Head of caudate nucleus (tissue), 42 donors: ENCODE measurements at places on chromosomes 2 and 18.

DNA sequence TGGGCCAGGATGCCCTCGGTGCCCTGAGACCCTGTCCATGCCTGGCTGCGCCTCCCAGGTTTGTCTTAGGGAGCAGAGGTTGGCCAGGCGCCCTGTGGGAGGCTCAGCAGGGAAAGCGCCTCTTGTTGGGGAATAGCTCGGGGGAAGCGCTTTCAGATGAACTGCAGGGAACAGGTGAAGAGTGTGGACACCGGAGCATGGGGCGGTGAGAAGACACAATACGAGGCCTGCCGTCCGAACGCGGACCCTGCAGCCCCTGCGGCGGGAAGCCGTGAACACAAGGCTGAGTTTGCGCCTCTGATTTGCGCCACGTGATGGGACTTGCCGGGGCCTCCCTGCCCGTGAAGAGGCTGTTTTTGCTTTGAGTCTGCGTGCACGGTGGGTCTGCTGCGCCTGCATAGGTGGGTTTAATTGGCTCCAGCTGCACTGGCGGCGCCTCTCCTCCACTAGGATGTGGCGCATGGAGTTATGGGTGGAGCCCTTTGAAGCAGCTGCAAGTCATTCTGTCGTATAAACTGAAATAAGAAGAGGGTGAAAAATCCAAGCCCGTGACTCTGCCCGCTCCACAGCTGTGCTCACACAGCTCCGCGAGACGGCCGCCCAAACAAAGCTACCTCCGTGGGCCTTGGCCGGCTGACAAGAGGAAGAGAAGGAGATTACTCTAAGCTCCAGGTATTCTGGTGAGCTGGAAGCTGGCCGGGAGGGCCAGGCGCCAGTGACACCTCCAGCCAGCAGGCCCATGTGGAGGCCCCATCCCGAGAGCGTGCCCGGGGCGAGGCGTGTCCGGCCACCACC is 103.5 kb upstream of the CTDP1 start:
- DNase-seq: no peak

DNA sequence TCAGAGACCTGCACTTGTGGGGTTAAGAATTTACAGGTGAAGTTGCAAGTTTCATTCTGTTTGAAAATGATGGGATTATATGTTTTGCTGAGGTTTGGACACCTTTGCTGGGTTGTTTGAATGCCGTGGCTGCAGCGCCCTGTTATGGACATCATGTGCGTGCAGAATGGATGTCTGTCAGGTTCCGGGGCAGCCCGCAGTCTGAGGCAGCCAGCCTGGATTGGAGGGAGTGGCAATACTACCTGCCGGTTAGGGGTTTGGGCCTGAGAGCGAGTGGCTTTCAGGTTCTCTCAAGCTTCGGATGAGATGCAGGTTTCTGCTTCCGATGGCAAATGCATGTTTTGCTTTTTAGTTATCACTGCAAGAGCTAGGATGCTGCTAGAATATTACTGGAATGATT is 1.1 kb downstream of the CASP8 start:
- DNase-seq: no peak

DNA sequence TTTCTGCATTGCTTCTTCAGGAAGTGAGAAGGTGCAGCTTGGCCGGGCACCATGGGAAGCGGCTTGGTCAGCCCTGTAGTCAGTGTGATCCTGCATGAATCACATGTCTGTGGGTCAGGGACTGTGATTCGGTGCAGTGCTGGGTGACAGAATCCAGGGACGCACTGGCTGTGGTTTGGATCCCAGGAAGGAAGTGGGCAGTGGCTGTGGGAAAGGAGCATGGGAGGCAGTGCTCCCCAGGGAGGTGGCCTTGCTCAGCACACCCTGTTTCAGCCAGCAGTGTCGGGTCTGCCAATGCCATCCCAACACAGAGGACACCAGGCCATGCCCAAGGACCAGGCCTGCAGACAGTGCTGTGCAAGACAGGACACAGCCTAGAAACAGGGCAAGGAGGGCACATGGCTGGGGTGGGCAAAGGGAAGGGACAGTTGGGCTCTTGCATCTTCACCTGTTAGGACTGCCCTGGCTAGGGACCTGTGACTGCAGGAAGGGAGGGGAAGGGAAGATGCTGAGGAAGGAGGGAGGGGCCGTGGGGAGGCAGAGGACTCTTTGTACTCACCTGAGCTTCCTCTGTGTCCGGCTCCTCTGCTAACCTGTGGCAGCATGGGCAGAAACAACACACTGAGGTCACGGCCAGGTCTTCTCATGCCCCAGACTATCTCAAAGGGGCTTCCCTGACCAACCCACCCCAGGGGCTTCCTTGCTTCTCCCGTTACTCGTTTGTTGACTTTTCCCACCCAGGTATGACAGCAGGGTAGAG is 37.2 kb upstream of the DNMT3A start:
- no peak for DNase-seq

- no peak for DNase-seq
Observed at GRCh38 chr2:191197096-191197495, 46.3 kb upstream of the STAT4 start.

DNA sequence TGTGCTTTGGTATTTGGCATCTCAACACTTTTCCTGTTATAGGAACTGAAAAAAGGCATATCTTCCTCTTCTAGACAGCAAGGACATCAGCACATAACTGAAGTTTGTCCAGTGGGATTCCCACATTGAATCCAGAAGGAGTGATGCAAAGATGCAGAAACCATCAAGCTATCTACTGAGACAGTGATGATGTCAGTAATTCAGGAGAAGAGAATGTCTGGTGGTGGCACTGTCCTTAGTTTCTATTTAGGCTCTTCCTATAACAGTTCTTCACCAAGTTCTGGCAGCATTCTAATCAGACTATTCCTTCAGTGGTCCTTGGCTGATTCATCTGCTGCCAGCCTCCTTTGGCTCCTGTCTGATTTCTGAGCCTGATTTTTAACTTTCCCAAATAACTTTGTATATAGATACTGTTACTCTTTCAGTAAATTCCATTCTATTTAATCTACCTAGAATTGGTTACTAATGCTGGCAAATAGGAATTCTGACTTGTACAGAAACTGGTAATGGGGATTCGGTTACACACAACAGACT is 56.6 kb upstream of the AGPS start:
- no peak for DNase-seq

DNA sequence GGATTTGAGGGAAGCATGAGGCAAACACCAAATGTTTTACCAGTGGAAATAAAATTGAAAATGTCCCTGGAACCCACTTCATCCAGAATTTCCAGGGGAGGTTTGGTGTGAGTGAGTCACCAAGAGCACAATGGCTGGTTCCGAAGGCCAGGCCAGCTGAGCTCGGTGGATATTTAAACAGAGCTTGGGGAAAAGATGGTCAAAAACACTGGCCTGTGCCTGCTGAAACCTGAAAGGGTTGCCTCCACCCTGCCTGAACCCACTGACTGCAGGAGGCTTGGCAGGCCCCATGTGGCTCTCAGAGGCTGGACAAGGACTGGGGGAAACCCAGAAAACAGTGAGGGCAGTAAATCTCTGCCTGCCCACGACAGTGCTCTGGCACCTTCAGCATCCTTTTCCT is 93.9 kb downstream of the TTC32 start:
- DNase-seq: no peak

DNA sequence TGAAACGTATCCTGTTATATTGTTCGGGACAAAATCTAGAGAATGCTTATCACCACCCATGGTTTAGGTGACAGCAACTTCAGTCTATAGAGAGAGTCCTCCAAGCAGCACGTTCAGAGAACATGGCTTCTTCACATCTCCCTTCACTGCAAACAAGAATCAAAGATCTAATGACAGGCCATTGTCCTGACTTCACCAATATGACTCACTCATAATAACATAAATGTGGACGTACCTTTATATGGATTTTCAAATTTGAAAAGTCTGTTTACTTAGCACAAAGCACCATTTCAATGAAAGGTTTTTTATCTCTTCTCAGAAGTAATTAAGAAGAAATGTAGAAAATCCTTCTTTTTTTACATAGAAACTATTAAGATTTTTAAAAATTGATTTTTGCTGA is 46.7 kb downstream of the KLF7 start:
- no peak for DNase-seq

DNA sequence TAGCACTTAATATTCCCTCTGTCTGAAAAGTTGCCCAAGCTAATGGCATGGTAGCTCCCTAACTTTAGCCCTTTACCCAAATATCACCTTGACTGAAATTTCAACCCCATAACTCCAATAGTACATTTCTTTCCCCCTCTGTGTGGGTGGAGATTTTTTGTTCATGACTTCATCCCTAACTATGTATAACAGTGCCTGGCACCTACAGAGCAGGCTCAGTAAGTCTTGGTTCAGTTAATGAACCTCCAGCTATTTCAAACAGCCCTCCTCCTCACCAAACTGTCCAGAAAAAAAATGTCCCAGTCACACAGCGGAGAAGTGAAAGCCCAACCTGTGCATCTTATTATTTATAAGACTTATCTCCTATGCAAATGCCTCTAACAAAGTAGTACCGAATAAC is 18.6 kb downstream of the BUB1 start:
- no peak for DNase-seq

GRCh38 chr2:203835892-203836800 is 31.4 kb upstream of the CTLA4 start:
- DNase-seq: no peak

DNA sequence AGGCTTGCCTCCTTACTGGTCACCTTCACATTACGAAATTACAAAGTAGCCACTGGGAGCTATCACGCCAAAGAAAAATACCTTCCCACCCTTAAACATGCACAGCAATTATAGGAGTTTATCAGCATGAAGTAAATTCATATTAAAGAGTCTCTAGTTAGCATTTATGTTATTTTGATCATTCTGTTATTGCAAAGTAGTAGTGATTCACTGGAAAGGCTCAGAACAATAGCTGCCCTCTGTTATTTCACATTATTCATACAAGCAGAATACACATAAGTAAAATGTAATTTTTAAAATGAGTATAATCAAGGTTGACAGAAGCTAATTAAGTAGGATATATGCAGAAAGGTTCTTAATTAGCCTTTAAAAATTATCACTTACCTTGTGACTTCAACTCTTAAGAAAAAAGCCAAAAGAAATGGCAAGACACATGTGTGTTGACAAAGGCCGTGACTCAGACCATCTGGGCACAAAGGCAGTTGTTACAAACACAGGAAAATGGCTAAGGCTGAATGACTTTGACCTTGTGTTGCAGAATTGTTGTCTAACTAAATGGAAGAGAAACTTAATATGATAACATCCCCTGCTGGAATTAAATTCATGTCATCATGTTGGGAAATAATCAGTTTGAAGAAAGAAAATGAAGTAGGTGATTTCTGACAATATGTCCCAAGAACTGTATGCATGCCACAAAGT is 108.3 kb downstream of the ARL6IP6 start:
- DNase-seq: no peak

DNA sequence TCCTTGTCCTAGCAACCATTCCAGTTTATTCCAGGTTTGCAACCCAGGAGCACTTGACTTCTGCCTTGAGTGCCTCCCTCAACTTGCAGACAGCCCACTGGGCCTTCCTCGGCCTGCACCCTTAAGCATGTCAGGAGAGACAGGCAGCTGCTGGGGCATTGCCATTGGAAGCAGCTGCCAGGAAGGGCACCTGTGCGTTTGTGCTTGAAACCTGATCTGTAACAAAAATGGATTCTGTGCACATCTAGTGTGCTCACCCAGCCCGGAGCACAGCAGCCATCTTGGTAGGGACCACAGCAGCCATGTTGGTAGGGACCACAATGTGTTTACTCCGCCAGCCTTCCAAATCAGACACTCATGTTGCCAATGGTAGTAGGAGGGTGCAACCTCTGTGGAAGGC is 44.3 kb upstream of the GLI2 start:
- DNase-seq: no peak

DNA sequence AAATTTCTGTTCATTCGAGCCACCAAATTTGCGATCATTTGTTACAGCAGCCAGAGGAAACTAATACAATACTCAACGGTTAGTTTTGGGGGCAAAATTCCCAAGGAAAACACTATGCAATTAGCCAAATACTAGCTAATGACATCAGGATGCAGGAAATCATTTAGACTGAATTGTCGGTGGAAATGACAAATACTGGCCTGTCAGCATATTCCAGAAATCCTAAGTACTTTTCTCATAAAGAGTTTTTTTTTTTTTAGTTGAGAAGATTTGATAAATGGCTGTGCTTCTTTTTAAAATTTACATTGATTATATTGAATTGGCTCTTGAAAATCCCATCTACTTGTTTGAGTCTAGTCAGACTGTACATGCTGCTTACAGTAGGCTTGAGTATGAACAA is 410.1 kb downstream of the SUCLG1 start:
- DNase-seq: no peak

DNA sequence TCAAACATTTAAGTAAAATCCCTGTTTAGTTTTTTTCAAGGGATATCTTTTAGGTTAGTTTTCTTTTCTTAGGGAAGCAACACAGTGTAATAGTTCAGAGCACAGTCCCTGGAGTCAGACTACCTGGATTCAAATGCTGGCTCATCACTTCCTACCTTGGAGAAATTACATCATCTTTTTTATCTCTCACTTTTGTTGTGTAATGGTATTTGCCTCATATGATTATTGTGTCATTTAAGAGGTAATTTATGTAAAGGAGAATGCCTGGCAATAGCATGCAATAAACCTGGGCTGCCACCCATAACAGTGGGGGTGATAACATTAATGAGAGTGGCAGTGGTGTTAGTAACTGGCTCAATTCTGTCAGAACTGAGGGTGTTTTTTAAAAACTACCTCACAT is 26.3 kb downstream of the ERLEC1 start:
- no peak for DNase-seq

- DNase-seq: no peak
Observed at GRCh38 chr18:36636237-36636817, 192.5 kb downstream of the TPGS2 start.

DNA sequence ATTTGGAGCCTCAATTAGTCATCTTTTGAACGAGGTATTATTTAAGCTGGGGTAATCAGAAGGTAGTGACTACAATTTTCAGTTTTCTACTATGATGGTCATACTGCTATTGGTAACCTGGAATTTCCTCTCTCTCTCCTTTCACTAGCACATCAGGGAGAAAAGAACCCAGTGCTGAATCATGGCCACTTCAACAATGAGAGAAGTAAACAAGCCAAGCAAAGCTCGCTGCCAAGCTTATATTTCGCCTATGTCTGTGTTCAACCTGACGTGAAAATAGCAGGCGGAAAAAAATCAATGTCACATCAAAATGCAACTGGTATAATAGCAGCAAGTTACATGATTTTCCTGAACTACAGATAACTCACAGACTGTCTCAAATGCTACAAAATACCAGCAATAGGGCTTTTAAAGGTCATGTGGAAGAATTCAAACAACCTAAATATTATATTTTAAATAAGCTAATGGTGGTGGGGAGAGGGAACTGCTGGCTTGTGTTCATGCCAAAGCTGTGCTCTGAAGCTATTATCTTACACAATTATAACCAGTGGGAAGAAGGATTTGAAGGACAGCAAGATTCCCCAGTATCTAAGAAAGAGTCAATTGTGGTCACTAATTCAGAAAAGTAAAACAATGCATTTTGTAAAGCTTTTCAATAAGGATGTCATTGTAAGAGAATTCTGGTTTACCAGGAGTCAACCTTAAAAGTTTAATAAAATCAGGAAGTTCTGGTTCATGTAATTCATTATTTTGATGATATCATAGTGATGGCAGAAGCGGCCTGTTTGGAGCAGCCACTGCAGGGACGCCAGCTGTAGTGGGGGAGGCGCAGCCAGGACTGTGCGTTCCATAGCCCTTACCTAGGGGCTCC is 38.0 kb downstream of the RNF152 start:
- DNase-seq: no peak

- DNase-seq: no peak
Observed at GRCh38 chr2:204645018-204645773, 99.9 kb downstream of the PARD3B start.

GRCh38 chr18:966759-967576 is 62.3 kb downstream of the ADCYAP1 start:
- DNase-seq: no peak
